ENCODE measurements at places on chromosomes 6 and 20.
A peak's percentile ranks its signal among the peaks of the same experiment; 100 is the strongest.

- DNase-seq, result no peak
Measured at GRCh38 chr20:42098418-42098817, 480.2 kb upstream of the CHD6 start.

DNA sequence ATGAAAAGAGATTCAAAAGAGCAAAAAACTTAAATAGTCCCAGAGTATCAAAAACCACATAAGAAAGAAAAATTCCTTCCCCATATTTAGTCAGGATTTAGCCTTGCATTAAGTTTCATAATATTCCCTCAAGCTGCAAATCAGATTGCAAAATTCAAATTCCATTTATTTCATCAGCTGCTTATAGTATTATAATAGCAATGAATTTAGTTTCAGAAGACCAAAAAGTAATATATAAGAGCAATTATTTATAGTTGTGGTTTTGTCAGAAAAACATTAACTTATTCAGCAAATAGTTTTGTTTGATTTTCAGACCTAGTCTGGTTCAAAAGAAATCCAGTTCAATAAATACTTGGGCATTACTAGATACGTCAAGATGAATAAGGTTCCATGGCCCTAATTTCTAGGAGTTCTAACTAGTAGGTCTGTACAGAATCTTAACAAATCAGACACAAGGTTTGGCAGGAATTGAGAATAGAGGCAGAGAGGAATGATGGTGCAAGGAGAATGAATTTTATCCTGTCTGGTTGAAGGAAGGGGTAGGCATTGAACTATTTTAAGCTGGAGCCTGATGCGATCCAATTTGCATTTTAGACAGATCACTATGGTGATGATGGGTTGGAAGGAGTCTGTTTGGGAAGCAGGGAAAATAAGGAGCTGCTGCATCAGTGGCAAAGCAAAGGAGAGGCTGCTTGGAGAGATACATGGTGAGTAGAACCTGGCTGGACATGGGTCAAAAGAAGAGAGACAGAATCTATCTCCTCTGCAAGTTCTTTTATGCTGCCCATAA, 163.9 kb upstream of the STXBP5 start:
- DNase-seq, result peak; percentile 64

DNA sequence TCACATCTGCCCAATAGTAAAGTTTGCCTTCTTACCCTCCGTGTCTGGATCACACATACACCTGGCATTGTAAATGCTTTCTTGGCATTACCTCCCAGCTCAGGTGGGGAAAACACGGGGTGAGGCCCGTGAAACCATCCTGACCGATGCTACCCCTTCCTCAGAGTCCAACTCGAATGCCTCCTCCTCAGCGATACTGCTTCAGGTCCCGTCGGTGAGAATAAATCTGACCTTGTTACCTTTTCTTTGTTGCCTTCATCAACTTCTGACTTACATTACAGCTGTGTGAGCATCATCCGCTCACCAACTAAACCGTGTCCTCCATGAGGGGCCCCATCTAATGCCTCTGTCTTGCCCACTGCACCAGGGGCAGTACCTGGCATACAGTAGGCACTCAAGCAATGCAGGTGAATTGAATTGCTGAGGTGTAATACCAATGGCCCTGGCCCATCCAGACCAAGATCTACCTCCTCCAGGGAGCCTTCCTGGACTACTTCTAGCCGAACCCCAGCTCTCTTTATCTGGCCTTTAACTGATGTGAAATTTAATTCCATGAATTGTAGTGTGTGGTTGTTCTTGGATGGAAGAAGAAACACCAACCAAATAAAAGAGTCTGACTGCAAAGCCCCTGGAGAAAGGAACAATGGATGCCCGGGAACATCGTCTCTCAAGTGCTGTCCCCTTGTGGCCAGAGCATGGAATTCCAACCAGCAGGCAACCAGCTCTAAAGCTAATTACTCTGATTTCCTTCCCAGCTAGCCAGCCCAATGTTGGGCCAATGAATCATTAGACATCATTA, 141.5 kb downstream of the ANKRD60 start:
- DNase-seq, result no peak

DNA sequence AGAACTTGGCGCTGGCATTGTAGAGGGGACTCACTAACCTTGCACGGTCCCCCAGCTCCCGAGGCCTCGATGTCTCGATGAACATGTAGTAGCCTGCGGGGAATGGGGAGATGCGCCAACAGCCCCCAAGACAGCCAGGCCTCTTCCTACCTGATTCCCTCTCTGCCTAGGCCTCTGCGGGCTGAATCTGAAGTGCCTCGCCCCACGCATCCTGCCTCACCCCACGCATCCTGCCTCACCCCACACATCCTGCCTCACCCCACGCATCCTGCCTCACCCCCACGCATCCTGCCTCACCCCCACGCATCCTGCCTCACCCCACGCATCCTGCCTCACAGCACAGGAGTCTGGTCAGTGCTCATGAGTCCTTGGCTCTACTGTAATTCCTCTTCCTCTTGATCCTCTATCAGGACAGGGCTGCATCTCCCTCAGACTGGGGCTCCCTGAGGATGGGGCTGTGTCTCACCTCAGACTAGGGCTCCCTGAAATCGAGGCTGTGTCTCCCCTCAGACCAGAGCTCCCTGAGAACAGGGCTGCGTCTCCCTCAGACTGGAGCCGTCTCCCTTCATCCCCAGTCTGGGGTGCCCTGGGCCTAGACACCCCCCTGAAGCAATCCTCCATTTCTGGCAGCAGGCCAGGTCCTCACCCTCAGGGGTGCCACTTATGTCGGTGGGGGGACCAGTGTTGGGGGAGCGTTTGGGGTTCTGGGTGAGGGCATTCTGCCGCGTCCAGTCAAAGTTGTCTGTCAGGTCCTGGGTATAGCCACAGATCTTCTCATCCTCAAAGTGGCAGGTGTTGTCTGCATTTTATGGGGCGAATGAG, 53.6 kb downstream of the MDGA1 start:
- DNase-seq, result no peak

DNA sequence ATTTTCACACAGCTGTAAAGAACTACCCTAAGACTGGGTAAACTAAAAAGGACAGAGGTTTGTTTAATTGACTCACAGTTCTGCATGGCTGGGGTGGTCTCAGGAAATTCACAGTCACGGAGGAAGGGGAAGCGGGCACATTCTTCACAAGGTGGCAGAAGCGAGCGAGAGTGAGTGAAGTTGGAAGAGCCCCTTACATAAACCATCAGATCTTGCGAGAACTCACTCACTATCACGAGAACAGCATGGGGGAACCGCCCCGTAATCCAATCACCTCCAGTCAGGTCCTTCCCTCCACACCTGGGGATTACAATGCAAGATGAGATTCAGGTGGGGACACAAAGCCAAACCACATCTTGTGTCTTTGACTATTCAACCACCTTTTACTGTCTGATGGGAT, 700.5 kb downstream of the TENT5A start:
- DNase-seq, result no peak

DNA sequence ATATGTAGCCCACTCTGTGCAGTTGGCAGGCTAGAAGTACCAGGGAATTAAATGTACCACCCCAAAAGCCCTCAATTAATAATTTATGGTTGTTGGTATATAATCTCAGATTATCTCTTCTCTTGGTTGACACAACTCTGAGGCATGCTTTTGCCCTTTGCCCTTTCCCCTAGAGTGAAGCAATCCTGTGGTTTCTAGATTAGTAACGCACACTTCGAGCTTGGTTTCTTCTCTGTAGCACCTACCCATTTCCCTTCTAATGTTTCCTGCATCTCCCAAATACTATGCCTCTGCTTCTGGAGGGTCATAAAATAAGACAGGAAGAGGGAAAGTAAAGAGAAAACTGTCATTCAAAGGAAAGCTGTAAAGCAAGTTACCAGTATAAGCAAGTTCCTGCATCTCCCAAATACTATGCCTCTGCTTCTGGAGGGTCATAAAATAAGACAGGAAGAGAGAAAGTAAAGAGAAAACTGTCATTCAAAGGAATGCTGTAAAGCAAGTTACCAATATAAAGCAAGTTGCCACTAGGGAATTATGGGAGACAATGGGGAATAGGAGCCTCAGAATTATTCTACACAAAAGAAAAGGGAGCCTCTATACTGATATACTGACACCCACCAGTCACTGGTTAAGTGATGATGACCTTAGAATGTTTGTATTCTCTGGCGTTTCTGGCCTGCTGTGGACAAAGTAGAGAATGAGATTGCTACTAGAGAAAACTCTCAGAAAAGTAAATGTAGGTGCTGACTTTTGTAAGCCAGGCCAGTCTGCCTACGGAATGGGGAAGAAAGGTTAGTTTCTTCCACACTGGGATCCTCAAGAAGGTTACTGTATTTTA, 862.6 kb upstream of the MAN1A1 start:
- no peak for DNase-seq

GRCh38 chr6:148693882-148694484, 52.8 kb upstream of the UST start:
- no peak for DNase-seq

DNA sequence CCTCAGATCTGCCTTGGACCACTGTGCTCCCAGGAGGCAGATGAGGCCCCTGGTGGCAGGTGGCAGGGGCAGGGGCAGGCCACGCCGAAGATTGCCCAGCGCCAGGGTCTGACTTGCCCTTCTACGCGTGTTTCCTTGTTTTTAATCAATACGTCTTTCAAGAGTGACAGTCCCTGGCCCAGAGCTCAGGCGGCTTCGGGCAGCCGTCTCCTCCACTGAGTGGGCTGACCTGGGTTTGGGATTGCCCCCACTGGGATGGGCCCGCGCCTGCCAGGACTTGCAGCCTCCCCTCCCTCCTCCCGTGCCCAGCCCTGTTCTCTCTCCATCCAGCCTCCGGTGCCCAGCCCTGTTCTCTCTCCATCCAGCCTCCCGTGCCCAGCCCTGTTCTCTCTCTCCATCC, 21.2 kb downstream of the FRMD1 start:
- no peak for DNase-seq

DNA sequence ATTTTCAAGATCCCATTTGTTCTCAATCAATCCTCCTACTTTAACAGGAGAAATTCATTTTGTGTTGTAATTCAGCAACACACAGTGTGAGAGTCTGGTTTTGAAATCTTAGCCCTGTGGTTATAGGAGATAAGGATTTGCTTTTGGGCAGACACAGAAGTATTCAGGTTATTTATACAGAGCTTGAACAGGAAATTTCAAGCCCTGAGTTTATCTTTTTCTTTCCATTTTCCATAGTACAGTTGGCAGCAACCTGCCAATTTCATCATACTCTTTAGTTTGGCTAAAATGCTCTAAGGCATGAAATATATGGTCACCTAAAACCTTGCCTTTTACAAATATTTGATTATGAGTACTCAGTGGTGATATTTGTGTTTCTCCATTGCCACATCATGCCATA, 41.4 kb downstream of the PKIB start:
- no peak for DNase-seq

GRCh38 chr20:24522452-24523330, 53.3 kb downstream of the SYNDIG1 start:
- no peak for DNase-seq

DNA sequence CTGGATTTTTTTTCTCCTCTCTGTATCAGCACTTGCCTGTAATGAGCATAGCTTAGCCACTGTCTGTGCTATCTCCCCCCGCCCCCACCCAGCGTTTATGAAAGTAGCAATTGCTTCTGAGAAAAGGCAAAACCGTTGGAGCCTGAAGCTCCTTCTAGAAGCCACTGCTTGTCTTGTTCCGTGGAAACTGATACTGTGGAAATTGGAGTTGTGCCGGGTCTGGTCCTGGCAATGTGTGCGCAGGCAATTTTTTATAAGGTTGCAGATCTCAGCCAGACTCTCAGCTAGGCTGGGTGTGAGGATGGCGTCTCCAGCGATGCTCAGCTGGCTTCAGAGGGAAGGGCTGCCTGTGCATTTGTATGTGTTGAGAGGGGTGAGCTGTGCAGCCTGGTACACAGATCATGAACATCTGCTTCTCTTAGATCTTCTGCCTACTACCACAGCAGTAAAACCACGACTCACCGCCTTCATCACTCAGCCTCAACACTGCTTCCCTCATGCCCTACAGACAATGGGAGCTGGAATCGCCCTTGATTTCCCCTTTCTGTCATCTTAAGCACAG, 72.4 kb upstream of the GTSF1L start:
- DNase-seq, result no peak

- DNase-seq, result peak; percentile 65
Measured at GRCh38 chr6:56899311-56899710, 55.6 kb upstream of the BEND6 start.

DNA sequence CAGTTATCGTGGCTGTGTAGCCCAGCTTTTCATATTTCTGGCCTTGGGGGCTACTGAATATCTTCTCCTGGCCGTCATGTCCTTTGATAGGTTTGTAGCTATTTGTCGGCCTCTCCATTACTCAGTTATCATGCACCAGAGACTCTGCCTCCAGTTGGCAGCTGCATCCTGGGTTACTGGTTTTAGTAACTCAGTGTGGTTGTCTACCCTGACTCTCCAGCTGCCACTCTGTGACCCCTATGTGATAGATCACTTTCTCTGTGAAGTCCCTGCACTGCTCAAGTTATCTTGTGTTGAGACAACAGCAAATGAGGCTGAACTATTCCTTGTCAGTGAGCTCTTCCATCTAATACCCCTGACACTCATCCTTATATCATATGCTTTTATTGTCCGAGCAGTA, 475 bp downstream of the OR2B6 start:
- DNase-seq, result no peak

GRCh38 chr6:25006565-25007001, 70.8 kb upstream of the RIPOR2 start:
- no peak for DNase-seq

DNA sequence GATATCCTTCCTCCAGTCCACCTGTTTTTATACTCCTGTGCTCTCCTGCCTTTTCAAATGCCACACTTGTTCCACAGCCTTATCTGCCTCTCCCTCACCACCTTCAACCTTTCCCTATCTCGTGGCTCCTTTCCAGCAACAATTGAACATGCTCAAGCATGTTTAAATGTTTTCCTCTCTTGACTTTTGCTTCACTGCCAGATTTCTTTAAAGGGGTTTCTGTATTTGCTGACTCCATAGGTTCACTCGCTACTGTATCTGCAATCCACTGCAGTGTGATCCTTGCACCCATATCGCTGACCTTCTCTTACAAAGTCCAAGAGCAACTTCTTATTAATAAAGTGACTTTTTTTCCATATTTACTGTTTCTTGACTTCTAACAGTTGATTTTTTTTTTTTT, 11.2 kb upstream of the GMNN start:
- DNase-seq, result no peak

DNA sequence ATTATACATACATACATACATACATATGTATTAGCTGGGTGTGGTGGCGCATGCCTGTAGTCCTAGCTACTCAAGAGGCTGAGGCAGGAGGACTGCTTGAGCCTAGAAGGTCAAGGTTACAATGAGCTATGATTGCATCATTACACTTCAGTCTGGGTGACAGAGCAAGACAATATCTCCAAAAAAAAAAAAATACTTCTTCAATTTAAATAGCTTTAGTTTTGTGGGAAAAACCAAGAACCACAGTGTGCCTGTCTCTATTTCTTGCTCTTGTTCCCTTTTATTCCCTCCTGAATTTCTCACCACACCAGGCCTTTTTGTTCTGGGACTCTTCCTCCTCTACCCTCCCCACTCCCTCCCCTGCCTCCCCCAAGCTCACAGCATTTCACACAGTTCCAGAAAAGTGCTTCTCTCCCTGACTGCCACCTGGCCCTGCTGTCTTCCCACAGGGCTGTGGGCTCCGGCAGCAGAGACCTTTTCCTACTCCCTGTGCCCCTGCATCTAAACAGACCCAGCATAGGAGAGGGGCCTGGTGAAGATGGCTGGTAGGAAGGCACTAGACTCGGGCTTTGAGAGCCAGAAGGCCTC, 1.3 kb downstream of the C20orf203 start:
- no peak for DNase-seq

- no peak for DNase-seq
Measured at GRCh38 chr20:3509064-3509463, 38.2 kb downstream of the ATRN start.

- peak; percentile 3 for DNase-seq
Measured at GRCh38 chr6:114747995-114748625, 405.3 kb upstream of the HS3ST5 start.

GRCh38 chr6:144782634-144783033, 497.5 kb downstream of the UTRN start:
- no peak for DNase-seq

Measured in GM04503 (cell line).